A673 (cell line): ENCODE measurements at places on chromosomes 3 and 15. TPM values are rescaled to one million over a fixed set of nuclear protein-coding genes. Genes with fewer than 3 reads are reported as not detected.

- H3K4me1 ChIP-seq, result peaks cover 48% of the 10 kb centered on the region
- no peaks in the 10 kb centered on the region for H3K36me3 ChIP-seq
- peak overlapping the region; percentile 53 for H3K27ac ChIP-seq
- H3K27me3 ChIP-seq, result no peaks in the 10 kb centered on the region
- DNase-seq, result peak; percentile 43
- H3K4me3 ChIP-seq, result peak overlapping the region; percentile 48
These were observed 8.6 kb upstream of the NR2F2 start for GRCh38 chr15:96321639-96322535.

The GOLGA8J gene
- total RNA-seq, result 0.22 TPM in 1 of 2 replicates, not detected in the other

DNA sequence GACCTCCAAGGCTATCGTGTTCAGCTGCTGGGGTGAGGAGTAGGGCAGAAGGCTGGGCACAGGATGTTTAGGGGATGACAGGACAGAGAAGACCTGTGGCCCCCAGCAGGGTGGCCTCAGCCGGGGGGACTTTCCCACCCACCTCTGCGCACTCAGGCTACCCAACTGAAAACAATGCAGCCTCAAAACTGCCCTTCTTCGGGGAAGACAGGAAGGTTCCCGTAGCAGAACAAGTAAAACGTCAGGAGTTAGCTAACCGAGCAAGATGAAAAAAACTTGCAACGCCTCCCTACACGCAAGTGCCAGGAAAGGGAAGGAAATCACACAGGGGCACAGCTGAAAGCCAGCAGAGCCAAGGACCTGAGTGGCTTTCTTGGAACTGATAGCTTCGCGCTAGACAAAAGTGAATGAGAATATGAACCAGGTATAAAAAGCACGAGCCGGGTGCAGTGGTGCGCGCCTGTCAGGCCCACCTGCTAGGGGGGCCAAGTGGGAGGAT, 38.4 kb upstream of the FURIN start:
- no peak overlapping the region for H3K4me3 ChIP-seq
- H3K36me3 ChIP-seq, result no peaks in the 10 kb centered on the region
- H3K27ac ChIP-seq, result no peak overlapping the region
- H3K4me1 ChIP-seq, result no peaks in the 10 kb centered on the region
- no peaks in the 10 kb centered on the region for H3K27me3 ChIP-seq

DNA sequence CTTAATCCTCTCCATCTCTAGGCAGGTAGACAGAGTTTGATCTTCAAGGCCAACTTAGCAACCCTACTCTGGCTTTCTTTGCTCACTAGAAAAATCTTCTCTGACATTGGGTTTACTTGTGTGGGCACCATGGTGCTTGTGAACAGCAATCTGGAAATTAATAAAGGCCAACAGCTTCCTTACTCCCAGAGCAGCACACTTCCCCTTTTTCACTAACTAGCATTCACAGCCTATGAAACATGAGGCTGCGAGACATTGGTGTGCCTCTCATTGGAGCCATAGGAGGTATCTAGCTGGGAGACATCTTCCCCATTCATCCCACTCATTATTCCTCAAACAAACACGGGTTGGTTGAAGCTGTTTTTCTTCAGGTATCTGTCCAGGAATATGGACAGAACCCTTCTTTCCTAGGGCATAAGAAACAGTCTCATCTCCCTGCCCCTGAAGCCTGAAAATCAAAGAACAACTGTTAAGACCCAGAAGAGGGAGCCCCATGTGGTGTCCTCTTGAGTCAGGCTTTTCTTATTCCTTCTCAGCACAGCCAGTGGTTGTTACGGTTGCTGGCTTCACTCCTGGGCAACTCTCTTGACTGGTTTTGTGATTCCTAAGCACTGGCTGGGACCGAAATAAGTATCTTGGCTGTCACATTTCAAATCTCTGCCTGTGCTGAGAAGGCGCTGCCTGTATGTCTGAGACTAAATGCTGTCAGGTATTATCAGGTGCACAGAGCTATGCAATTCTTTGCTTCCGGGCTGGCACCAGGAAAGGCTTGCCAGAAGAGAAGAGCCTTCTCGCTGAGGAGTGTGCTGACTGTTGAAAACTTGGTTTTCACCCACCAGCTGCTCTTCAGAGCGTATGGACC, 194.4 kb downstream of the FEZF2 start:
- no peaks in the 10 kb centered on the region for H3K36me3 ChIP-seq
- DNase-seq, result no peak
- no peaks in the 10 kb centered on the region for H3K27me3 ChIP-seq
- no peaks in the 10 kb centered on the region for H3K4me1 ChIP-seq
- no peak overlapping the region for H3K4me3 ChIP-seq
- H3K27ac ChIP-seq, result no peak overlapping the region

GRCh38 chr3:75220932-75221331, 443.2 kb upstream of the FRG2C start:
- no peaks in the 10 kb centered on the region for H3K36me3 ChIP-seq
- DNase-seq, result no peak
- no peaks in the 10 kb centered on the region for H3K27me3 ChIP-seq
- H3K4me1 ChIP-seq, result no peaks in the 10 kb centered on the region
- no peak overlapping the region for H3K4me3 ChIP-seq
